ENCODE measurements at places on chromosomes 4 and X. TPM values are rescaled to one million over a fixed set of nuclear protein-coding genes. Genes with fewer than 3 reads are reported as not detected.

Gene SPANXN3
- polyA plus RNA-seq = not detected

Gene MTNR1A
- polyA plus RNA-seq = not detected

Gene HSFX2
- 1.8 TPM for polyA plus RNA-seq

Gene UGT2B17
- 0.08 TPM for polyA plus RNA-seq

Gene PAGE4
- 5.4 TPM for polyA plus RNA-seq

Gene LRIT3
- polyA plus RNA-seq = 0.72 TPM

Measured in adrenal gland (tissue), 19 donors.